Osteoblast (primary cell): ENCODE measurements at places on chromosomes 5 and 9.

DNA sequence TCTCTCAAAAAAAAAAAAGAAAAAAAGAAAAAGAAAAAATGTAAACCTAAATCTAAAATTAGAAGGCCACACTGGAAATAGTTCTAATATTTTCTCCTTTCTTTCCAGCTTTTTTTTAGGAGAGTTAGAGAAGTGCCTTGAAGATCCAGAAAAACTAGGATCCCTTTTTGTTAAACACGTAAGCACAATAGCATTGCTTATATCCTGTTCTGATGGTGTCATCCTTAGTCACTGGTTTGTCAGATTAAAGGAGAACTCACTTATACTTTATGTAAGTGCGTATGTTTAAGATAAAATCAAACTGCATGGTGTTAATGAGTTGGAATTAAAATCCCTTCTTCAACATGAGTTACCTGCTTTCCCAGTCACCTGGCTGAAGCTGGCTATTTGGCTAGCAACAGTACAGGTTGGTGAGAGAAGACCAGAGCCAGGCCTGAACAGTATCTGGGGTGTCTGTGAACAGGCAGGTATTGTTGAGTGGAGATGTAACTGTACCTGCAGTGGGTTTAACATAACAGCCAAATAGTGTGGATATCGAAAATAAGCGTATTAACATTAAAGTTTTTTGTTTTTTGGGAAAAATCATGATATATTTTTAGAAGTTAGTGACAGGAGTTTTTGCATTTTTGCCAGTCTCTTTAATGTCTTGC lies 104.7 kb upstream of the OTULINL start:
- no peak for DNase-seq

DNA sequence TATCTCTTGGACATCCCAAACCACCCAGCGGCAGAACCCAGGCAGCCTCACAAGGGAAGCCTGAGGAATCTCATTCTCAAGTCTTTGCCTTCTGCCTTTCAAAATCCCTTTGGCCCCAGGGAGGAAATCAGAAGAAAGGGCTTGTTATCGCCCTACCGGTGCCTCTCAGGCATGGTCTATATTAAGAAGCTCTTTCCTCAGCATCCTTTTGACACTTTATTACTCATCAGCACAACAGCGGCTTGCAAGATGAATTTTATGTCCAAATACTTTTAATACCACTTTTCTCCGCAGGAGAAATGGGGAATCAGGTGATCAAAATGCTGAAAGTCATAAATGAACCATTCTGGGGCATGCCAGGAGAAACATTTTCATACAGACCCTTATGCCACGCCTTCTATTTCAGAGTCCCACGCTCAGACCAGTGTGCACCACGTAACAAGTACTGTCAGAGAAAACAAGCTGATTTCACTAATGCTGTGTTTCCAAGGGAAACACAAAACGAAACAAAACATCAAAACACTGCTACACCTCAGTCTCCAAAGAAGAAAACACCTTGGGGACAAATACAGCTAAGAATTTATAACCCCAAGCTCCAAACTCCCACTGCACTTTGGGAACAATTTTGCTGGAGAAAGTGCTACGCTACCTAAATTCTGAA lies 30.0 kb downstream of the RAPGEF1 start:
- no peak for DNase-seq

DNA sequence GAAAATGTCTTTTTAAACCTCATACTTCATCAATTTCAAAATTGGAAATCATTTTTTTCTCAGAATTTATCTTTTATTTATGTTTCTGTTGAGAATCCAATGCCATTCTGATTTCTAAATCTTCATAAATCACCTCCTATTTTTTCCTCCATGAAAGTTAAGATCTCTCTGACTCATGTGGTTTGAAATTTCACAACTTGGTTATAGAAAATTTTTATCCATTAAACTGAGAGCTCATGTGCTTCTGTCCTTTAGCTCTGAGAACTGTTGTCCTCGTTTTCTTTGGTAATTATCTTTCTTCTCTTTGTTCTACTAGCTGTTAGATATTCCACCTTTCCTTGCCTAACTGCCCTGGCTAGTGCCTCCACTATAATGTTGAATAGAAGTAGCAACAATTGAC lies 1.5 kb upstream of the RNF180 start:
- no peak for DNase-seq

GRCh38 chr9:111237447-111237846 lies 92.6 kb downstream of the OR2K2 start:
- no peak for DNase-seq

DNA sequence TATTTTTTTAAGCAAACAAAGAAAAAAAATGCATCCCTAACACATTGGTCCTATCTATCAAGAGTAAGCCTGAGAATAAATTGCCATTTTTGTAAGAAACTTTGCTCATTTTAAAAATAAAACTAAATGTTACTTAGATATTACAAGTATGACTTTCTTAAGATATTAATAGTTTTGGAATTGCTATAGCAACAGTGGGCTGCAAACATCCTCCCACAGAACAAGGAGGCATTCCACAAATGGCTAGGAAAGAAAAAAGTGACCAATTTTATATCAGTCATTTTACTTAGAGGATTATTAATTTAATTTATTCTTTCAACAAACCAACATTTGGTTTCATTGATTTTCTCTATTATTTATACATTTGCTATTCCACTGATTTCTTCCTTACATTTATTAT lies 63.7 kb downstream of the LURAP1L start:
- no peak for DNase-seq
